ENCODE measurements at places on chromosomes 16 and 17. TPM values are rescaled to one million over a fixed set of nuclear protein-coding genes. Genes with fewer than 3 reads are reported as not detected.

Gene MRC2
- total RNA-seq: 10.5 TPM

Gene ZNF750
- total RNA-seq: not detected

DNA sequence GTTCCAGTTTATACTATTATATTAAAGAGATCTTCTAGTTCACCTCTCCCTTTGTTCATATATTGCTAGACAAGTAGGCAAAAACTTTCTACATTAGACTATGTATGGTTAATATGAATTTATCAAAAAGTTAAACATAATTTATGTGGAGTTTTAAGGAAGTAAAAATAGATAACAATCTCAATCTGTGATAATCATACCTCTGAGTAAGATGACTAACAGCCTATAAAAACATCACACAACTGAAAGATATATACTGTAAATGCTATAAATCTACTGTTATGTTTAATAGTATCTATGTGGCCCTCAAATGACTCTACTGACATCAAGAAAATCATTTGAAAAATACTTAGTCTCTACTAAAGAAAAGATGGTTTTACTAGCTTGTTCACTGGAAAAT lies 37.1 kb downstream of the AP1G1 start:
- no peak overlapping the region for H3K4me3 ChIP-seq
- H3K27me3 ChIP-seq: no peaks in the 10 kb centered on the region
- no peak overlapping the region for H3K27ac ChIP-seq
- peaks cover 24% of the 10 kb centered on the region for H3K4me1 ChIP-seq

DNA sequence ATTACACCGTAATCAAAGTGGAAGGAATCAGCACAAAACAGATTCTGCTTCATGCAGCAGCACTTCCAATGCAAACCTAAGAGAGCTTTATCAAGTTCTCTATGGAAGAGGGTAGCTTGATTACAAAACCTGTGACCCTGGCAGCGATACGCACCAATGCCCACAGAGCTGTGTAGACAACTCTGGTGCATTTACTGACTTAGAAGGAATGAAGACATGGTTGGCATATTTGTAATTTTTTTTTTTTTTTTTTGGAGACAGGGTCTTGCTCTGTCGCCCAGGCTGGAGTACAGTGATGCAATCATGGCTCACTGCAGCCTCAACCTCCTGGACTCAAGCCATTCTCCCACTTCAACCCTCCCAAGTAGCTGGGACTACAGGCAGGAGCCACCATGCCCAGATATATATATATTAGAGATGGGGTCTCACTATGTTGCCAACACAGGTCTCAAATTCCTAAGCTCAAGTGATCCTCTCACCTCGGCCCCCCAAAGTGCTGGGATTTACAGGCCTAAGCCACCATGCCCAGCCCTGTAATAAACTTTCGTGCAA lies 49.4 kb downstream of the XPO6 start:
- H3K4me1 ChIP-seq: peaks cover 80% of the 10 kb centered on the region
- no peak overlapping the region for H3K4me3 ChIP-seq
- no peak for DNase-seq
- no peaks in the 10 kb centered on the region for H3K27me3 ChIP-seq
- peaks cover 68% of the 10 kb centered on the region for H3K36me3 ChIP-seq

GRCh38 chr16:5932906-5933305 lies 835.3 kb upstream of the EEF2KMT start:
- H3K27ac ChIP-seq: no peak overlapping the region
- H3K27me3 ChIP-seq: no peaks in the 10 kb centered on the region
- H3K4me3 ChIP-seq: no peak overlapping the region
- DNase-seq: no peak
- H3K36me3 ChIP-seq: no peaks in the 10 kb centered on the region

- no peak for DNase-seq
- H3K27ac ChIP-seq: no peak overlapping the region
- peaks cover 25% of the 10 kb centered on the region for H3K36me3 ChIP-seq
- no peaks in the 10 kb centered on the region for H3K4me1 ChIP-seq
These were observed 13.1 kb downstream of the CTU2 start for GRCh38 chr16:88719267-88719932.

- peaks cover 32% of the 10 kb centered on the region for H3K4me1 ChIP-seq
- no peaks in the 10 kb centered on the region for H3K27me3 ChIP-seq
- H3K27ac ChIP-seq: no peak overlapping the region
These were observed 26.3 kb downstream of the DEF8 start for GRCh38 chr16:89974870-89975269.

DNA sequence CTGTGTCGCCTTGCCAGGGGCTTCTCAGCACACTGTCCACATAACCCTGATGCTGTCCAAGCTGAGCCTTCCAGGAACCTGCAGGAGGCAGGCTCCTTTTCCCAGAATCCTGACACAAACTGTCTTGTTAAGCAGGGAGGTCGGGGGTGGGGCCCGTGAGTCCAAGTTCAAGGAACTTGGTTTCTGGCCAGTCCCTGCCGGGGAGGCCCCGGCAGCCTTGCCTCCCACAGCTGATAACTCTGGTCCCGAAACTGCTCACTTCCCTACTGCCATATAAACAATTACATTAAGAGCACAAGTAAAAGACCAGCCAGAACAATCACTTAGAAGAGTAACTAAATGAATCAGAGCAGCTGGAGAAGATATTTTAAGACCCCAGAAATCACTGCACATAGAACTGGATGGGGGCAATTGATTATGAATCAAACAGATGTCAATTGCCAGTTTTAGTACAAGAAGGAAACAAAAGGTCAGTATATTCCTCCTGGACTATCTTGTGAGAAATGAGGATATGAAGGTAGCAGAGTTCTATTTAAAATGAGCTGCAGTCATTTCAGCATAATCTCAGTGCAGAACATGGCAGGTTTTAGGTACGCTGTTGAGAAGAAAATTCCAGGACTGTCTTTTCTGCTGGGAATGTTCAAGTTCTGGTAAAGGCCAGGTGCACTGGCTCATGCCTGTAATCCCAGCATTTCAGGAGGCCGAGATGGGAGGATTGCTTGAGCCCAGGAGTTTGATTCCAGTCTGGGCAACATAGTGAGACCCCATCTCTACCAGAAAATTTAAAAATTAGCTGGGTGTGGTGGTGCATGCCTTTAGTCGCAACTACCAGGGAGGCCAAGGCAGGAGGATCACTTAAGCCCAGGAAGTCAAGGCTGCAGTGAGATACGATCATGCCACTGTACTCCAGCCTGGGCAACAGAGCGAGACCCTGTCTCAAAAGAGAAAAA lies 169.8 kb downstream of the PITPNC1 start:
- no peaks in the 10 kb centered on the region for H3K27me3 ChIP-seq
- no peak overlapping the region for H3K4me3 ChIP-seq
- peaks cover 7% of the 10 kb centered on the region for H3K36me3 ChIP-seq
- H3K27ac ChIP-seq: no peak overlapping the region
- DNase-seq: no peak

DNA sequence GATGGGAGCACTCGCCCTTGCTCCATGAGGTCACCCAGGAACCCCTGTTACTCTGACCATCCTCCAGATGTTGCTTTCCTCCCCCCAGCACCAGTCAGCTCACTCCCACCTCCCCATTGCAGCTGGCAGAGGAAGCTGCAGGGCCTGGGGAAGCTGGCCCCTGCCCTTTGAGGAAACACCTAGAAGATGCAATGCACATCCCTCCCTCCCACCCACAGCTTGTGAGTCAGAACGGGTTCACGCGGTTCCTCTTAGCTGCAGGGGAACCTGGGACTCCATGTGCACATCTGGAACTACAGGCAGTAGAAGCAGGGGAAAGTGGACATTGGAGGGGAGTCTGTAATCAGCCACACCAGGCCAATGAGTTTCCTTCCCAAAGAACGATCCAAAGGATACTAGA lies 96.9 kb downstream of the KATNIP start:
- H3K4me1 ChIP-seq: no peaks in the 10 kb centered on the region
- no peak overlapping the region for H3K27ac ChIP-seq
- DNase-seq: peak; percentile 29
- no peak overlapping the region for H3K4me3 ChIP-seq

GRCh38 chr16:52494145-52494544 lies 52.8 kb downstream of the TOX3 start:
- no peaks in the 10 kb centered on the region for H3K36me3 ChIP-seq
- no peaks in the 10 kb centered on the region for H3K27me3 ChIP-seq
- H3K4me1 ChIP-seq: no peaks in the 10 kb centered on the region
- no peak overlapping the region for H3K27ac ChIP-seq
